ENCODE measurements at places on chromosomes 4 and X.

DNA sequence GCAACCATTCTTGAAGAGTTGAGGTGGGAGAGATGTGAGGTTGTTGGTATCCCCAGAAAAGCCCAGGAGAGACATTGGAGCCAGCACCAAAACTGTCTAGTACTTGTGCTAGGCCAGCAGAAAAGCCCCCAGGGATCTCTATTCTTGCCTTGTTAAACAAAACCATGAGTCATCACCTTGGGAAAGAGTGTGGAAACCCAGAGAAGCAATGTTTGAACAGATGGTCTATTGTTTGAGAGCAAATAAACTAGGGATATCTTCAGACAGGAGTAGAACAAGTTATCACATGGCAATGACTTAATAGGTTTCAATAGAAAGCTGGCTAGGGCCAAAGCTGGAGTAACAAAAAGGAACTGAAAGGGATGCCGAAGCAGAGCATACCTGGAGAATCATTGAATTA, 195.7 kb upstream of the CASK start:
- no peak for DNase-seq

- no peak for DNase-seq
Observed at GRCh38 chrX:30280428-30280827, 28.8 kb downstream of the NR0B1 start.

- DNase-seq: no peak
Observed at GRCh38 chr4:142519342-142519741, 326.8 kb downstream of the INPP4B start.

- no peak for DNase-seq
Observed at GRCh38 chr4:722169-722725, 16.6 kb downstream of the PCGF3 start.

DNA sequence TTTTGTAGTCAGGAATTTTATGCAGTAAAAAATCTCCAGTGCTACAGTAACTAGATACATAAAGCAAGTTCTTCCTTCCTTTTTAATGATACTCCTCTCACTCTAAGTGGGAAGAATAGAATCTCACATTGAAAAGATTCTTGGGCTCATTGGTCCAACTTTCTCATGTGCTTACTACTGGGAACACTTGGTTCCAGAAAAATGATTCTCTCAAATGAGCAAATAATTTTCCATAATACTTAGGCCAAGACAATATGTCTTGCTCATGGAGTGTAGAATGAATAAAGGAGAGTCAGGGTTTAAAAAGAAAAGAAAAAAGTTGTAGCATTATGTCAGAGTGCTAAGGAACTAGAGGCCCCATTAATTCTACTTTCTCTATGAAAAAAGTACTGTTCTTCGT, 197.8 kb downstream of the RASL11B start:
- DNase-seq: no peak

DNA sequence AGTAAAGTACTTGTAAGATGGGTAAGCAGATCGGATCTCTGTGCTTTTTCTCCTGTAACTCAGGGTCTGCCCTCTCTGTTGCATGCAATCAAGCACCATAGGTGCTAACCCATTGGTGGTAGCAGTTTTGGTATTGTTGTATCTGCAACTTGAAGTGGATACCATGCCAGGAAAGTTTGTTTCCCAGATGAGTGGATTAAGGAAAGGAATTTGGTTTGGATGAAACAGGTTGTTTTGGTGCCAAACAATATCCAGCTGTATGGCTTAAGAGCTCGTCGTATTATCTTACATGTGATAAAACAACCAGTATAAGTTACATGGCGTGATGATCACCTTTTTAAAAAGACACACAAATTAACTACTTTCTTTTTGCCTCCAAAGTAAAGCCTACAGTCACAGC, 280.9 kb upstream of the TENM3 start:
- DNase-seq: no peak

DNA sequence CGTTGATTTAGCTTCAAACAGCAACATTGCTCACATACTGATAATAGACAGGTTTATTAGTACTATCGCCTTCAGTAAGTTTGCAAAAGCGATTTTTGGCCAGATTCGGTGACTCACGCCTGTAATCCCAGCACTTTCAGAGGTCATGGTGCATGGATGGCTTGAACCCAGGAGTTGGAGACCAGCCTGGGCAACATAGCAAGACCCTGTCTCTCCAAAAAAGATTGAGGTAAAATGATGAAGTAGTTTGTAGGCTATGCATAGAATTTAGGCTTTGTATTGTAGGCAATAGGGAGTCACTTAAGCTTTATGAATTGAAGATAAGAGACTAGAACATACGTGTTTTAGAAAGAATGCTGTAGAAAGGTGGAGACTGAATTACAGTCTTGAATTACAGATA, 1.1 kb upstream of the GNPDA2 start:
- DNase-seq: no peak

DNA sequence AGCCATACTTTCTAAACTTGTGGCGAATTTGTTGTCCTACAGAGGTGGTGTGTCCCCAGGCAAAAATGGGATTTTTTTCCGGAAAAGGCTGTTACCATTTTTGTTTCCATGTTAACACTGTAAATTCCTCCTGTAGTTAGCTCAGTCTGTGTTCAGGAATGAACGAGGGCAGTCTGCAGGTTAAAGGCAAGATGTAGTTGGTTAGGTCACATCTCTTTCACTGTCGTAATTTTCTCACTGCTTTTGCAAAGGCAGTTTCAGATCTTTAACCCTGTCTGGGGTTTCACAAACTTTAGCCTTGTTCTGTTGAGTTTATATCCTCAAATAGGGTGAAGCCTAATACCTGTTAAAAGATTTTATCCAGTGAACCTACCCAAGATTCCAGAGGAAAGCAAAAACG, 50.5 kb upstream of the PUDP start:
- no peak for DNase-seq

DNA sequence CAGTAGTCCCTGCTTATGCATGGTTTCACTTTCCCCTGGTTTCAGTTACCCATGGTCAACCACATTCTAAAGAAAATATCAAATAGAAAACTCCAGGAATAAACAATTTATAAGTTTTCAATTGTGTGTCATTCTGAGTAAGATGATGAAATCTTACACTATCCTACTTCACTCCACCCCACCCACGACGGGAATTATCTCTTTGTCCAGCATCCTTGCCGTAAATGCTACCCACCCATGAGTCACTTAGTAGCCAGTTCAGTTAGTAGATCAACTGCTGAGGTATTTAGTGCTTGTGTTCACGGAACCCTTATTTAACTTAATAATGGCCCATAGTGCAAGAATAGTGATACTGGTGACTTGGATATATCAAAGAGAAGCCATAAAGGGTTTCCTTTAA, 91.4 kb downstream of the KLHL13 start:
- DNase-seq: no peak

DNA sequence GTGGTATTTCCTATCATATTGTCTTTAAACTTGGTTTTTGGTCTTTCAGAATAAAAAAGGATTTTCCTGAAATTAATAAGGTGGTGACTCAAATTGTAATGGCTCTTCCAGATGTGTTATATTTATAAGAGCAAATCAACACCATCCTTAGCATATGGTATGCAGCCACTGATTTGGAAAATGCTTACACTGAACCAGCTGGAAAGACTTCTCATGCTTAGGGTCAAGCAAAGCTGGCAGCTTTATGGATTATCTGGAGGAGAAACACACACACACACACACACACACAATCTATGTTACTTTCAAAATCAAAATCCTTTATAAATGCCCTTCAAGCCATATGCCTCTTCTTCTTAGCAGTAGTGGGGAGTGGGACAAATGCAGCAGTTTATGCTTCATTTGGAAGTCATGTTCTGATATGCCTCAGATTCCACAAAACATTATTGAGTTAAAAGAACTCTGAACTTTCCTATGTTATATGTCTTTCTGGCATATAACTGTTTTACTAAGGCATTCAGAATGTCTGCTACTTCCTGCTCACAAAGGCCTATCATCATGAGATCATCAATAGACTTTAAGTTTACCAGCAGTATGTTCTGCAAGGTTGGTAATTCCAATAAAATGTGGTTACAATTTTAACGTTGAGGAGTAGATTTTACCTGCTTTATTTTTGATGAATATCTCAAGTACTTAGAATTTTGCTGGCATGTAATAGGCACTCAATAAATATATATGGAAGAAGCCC, 72.9 kb upstream of the PRDM5 start:
- DNase-seq: no peak

Data from stimulated activated CD8-positive, alpha-beta memory T cell treated with anti-CD3 and anti-CD28 coated beads, Interleukin-4, amount 100 ng/mL, for 4 hours (primary cell).